Activated CD4-positive, CD25-positive, alpha-beta regulatory T cell treated with anti-CD3 and anti-CD28 coated beads, Interleukin-2, amount 50 U/mL, for 72 hours (primary cell): ENCODE measurements at places on chromosomes 7 and 10.

GRCh38 chr10:102352066-102352715 is 43.3 kb upstream of the NFKB2 start:
- peak; percentile 73 for DNase-seq

DNA sequence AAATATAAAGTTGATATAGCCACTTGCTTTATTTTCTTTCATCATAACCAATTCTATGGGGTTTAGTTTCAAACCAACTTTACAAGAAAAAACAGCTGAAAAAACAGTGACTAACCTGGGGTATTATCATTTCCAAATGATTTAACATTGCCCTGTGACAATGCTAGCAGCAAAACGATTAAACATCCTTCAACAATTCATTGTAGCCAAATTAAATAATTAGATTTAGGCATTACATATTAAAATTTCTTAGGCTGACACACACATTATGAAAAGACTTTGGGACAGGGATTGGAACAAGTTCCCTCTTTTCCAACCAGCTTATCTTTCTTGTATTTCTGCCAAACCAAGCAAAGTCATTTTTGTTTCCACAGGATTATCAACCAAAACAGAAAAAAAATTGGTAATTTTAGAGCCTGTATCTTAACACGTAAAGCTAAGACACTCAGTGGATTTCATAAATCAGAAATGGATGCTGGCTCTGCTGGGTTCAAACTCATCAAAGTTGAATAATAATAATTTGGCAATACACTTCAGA is 84.0 kb downstream of the SEMA3D start:
- no peak for DNase-seq

DNA sequence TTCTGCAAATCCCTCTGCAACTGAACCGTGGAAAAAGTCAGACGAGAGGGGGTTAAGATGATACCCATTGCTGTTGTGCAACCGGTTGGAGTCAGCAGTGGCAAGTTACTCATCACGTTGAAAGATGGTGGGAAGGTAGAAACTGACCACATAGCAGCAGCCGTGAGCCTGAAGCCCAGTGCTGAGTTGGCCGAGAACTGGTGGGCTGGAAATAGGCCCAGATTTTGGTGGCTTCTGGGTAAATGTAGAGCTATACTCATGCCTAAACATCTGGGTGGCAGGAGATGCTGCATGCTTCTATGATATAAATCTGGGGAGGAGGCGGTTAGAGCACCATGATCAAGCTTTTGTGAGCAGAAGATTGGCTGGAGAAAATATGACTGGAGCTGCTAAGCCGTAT is 78.6 kb downstream of the ARL5B start:
- no peak for DNase-seq

DNA sequence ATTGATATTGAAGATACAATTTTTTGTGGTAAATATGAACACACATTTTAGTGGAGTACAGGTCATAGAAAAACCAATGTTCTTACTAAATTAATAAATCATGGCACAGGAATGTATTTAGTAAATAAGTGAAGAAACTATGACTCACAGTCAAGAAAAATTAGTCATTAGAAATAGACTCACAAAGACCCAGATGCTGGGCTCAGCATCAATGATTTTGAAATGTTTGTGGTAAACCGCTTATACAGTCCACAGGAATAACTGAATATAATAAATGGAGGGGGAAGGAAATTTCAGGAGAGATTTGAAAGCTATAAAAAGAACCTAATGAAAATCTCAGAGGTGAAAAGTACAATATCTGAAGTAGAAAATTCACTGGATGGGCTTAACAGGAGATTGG is 138.3 kb upstream of the ADCY1 start:
- DNase-seq, result no peak

GRCh38 chr10:70270952-70271351 is 12.9 kb downstream of the NPFFR1 start:
- DNase-seq, result no peak

GRCh38 chr7:105016068-105016708 is 2.2 kb downstream of the KMT2E start:
- DNase-seq, result no peak

DNA sequence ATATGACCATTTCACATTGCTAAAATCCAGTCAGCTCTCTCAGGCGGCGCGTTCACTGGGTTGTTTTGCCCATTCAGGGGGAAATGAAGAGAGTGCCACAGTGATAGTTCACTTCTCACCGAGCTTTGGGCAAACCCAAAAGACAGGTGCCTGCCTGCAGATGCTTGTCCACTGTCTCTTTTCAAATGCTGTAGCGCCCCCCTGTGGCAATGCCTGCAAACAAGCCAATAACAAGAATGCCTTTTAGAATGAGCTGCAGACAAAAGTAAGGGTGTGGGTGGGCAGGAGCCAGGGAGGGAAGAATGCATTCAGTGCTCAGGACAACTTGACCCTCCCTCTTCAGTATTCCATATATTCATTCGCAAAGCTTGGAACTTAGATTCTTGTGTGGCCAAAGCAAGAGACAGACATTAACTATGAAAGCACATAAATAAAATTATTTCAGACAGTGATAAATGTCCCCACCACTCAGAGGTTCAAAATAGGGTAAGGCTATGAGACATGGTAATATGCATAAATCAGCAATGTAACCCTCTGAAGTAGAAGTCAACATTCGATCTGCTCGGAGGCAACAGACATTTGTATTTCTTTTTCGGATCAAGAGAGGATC is 86.9 kb downstream of the JAZF1 start:
- DNase-seq, result peak; percentile 49

GRCh38 chr7:65239707-65240352 is 133.8 kb upstream of the ZNF92 start:
- no peak for DNase-seq

DNA sequence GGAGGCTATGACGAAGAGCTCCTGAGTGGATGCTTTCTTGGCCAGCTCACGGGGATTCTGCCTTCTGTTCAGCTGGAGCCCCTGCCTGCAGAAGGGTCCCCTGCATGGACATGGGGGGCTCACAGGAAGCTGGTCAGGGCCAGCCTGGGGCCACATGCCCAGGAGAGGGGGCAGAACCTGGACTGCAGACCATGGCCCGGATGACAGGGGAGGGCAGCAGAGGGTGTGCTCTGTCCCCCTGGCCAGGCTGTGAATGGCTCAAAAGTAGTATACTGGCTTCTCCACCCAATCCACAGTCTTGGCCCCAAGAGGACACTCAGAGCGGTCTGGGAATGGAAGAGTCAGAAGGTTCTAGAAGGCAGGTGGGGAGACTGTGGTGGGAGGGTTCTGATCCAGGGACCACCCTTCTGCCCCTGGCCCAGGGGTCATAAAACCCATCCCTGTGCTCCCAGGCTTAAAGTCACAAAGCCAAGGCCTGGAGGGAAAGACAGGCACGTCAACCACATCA is 40.3 kb downstream of the PPIF start:
- DNase-seq, result peak; percentile 27

- no peak for DNase-seq
Measured at GRCh38 chr7:17105701-17106100, 192.8 kb upstream of the AHR start.

DNA sequence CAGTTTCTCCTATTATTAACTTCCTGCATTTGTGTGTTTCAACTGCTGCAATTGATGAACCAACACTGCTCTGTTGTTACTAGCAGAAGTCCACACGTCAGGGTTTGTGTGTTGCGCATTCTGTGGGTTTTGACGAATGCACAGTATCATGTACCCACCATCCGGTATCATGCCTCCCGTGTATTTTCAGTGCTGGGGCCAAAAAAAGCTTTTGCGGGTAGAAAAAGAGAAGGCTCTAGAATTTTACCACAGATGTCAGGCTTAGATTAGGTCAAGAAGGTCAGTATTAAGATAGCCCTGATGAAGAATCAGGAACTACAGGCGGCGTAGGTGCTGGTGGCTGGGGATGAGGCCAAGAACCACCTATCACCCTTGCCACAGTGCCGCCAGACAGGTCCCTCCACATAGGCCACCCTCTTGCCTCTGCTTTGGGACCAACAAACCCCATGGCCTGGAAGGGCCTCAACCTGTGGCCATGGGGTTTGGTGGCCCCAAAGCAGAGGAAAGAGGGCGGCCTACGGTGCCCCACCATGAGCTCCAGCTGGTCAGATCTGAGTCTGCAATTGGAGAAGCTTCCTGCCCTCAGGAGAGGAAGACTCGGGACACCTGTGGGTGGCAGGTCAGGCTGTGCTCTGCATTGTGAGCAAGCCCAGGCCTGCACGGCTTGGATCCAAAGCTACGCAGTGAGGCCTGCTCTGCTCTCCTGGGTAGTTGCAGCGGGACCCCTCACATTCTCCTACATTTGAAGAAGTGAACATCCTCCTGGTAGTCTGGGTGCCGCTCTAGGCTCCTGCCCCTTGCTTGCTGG is 71.9 kb downstream of the MKI67 start:
- no peak for DNase-seq

- DNase-seq, result no peak
Measured at GRCh38 chr10:12409613-12410012, 60.3 kb downstream of the CAMK1D start.

DNA sequence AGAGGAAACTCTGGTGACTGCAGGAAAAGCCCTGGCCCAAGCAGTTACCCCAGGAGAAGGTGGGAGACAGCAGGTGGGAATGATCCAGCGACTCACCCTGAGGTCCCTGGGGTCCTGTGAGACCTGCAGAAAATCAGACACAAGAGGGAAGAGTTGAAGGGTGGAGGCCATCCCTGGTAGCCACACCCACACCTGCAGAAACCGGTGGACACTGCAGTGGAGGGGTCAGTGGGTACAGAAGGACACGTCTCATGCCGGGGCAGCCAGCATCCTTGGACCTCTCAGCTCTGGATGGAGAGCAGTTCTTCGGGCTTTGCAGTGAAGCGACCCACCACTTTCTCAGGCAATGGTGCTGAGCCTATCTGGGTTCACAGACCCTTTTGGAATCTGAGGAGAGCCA is 39.0 kb downstream of the COL17A1 start:
- DNase-seq, result no peak

- no peak for DNase-seq
Measured at GRCh38 chr10:22742678-22743077, 28.3 kb upstream of the PIP4K2A start.

GRCh38 chr10:26368463-26368862 is 69.7 kb upstream of the APBB1IP start:
- DNase-seq, result no peak

- DNase-seq, result no peak
Measured at GRCh38 chr7:158684329-158684728, 20.3 kb downstream of the NCAPG2 start.

DNA sequence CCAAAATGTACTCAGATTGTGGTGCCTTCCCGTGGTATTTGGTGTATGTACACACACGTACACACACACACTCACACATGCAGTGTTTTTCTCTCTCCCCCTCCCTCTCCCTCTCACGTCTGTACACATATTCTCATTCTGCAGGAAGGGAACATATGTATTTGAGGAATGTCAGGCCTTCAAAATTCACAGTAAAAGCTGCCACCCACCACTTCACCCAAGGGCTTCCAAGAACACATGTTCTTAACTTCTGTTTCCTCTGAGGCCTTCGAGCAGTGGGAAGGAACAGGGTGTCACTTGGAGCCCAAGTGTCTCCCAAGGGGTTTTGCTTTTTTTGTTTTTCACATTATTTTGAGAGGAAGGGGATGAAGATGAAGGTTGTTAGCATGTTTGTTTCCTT is 198.9 kb downstream of the TCF7L2 start:
- DNase-seq, result no peak

DNA sequence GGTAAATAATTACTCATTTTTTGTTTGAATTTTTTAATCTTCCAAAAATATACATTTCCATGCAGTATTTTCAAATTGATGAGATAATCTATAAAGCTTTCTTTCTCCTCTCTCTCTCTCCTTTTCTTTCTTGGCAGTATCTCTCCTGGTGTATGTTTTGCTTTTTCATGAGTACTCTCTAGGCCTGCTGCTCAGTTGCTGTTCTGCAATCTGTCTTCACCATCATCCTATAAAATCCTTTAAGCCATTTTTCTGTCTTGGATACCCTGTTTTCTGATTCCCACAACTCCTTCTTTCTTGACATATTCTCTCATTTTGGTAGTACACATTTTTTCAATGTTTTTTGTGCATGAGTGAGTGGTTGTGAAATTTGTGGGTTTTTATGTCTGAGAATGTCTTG is 1558.1 kb upstream of the LRRTM3 start:
- DNase-seq, result no peak

DNA sequence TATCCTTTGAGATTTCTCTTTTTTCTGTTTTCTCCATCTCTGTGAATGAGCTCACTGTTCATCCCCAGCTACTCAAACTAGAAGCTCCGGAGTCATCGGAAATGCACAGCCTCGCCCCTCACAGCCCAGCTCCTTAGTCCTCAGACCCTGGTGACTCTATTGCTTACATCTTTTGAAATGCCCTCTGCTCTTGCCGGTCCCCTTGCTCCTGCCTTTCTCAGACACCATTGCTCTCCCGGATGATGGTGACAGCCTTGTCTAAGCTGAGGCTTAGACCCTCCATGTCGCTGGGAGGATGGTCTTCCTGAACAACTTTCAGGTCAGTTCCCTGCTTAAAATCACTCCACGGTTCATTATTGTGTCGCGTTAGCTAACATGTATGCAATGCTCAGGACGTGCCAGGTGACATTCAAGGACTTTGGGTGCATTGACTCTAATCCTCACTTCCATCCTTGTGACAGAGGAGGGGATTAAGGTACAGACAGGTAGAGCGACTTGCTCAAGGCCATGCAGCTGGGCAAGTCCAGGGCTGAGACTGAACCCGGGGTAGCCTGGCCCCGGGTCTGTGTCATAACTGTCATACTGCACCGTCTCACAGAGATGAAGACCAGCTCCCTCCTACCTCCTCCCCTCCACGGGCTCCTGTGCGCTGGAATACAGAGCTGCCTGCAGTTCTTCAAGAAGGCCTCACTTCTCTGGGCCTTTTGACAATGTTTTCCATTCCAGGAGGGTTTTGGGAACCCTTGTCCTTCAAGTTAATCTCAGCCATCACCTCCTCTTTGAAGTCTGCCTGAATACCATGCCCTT is 4.3 kb upstream of the UCMA start:
- no peak for DNase-seq

- DNase-seq, result no peak
Measured at GRCh38 chr7:94115316-94115715, 111.2 kb upstream of the BET1 start.

GRCh38 chr10:5629303-5630111 is 36.9 kb downstream of the ASB13 start:
- DNase-seq, result peak; percentile 85

- no peak for DNase-seq
Measured at GRCh38 chr7:29607889-29608288, 44.3 kb downstream of the PRR15 start.

- DNase-seq, result no peak
Measured at GRCh38 chr7:20786049-20786412, 655 bp downstream of the SP8 start.

GRCh38 chr7:45146531-45147379 is 10.8 kb upstream of the RAMP3 start:
- DNase-seq, result peak; percentile 22

GRCh38 chr7:42083284-42083683 is 153.7 kb downstream of the GLI3 start:
- DNase-seq, result no peak

- no peak for DNase-seq
Measured at GRCh38 chr7:113790025-113790424, 128.8 kb downstream of the PPP1R3A start.
